Ureter (tissue), 1 donor: ENCODE measurements at places on chromosomes 16 and 17. TPM values are rescaled to one million over a fixed set of nuclear protein-coding genes. Genes with fewer than 3 reads are reported as not detected.

DNA sequence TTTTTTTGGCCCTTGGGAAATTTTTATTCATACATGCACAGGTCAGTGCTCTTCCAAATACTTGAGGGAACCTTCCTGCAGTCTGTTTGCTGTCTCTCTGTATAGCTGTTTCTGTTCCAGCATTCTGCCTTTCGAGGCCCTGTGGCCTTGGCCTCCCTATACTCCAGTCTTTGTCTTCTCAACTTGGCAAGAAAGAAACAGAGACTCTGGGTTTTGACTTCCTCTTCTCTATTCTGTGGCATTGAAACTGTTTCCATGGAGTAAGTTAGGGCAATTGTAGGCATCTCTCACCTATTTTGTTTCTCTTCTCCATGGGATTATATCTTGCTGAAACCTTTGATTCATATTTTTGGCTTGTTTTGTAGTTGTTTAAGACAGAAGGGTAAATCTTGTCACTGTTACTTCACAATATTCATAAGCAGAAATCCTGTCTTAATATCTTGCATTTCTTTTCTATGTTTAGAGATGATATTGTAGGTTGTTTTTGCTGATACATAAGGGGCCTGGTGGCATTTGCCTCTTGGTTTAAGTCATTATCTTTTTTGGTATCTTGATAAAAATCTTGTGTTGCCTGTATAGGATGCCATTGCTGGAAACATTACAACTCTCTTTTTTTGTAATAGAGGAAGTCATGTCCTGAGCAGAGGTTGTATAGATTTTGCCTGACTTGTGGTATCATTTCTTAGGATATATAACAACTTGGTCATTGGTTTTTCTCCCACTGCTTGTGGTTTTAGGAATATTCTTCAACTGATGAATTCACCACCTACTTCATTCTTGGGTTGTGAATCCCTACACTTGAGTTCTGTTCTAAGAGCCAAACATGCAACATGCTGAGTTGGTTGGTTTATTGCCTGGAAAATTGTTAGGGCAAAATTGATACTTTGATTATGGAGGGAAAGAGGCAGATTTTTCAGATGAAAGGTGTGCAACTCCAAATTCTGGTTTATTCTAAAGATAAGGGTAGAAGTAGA is 168.6 kb downstream of the FTO start:
- DNase-seq, result no peak

DNA sequence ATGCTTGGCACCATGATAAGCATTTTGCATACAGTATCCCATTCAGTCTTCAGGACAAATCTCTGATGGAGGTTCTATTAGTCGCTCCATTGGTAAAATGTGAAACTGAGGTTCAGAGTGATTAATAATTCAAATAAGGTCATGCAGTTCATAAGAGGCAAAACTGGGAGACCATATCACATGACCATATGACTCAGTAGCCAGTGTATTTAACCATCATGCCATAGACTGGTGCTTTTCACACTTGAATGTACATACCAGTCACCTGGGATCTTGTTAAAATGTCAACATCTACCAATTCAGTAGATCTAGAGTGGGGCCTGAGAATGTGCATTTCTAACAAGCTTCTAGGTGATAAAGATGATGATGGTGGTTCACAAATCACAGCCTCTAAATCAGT is 4.3 kb downstream of the ACSM3 start:
- DNase-seq, result no peak

- DNase-seq, result peak; percentile 89
Measured at GRCh38 chr17:45132572-45133463, 503 bp upstream of the PLCD3 start.

DNA sequence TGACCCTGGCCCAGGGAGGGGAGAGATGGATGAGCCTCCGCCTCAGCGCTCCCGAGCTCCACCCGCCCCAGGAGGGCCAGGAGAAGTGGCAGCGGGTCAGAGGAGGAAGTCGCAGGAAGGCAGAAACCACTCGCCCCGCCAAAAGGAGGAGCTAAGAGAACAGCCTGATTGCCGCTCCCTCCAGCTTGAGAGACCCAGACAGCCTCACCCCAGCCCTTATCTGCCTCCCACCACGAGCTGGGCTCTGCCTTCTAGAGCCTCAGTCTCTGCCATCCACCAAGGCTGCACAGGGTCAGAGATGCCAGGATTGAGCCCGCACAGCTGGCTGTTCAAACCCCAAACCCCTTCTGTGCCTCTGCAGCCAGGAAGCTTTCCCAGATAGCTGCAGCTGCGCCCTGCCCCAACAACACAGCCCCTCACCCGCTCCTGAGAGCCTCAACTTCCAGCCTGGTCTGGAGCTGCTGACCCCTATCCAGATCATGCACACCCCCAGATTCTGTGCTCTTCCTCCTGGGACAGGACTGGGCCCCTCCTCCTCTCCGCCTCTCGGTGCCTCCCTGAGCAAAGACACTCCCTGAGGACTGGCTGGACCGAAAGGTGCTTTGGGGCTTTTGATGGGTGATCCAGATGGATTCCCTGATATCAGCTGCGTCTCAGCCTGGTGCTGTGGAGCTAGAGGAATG is 1.0 kb upstream of the ATP2A3 start:
- peak; percentile 82 for DNase-seq

DNA sequence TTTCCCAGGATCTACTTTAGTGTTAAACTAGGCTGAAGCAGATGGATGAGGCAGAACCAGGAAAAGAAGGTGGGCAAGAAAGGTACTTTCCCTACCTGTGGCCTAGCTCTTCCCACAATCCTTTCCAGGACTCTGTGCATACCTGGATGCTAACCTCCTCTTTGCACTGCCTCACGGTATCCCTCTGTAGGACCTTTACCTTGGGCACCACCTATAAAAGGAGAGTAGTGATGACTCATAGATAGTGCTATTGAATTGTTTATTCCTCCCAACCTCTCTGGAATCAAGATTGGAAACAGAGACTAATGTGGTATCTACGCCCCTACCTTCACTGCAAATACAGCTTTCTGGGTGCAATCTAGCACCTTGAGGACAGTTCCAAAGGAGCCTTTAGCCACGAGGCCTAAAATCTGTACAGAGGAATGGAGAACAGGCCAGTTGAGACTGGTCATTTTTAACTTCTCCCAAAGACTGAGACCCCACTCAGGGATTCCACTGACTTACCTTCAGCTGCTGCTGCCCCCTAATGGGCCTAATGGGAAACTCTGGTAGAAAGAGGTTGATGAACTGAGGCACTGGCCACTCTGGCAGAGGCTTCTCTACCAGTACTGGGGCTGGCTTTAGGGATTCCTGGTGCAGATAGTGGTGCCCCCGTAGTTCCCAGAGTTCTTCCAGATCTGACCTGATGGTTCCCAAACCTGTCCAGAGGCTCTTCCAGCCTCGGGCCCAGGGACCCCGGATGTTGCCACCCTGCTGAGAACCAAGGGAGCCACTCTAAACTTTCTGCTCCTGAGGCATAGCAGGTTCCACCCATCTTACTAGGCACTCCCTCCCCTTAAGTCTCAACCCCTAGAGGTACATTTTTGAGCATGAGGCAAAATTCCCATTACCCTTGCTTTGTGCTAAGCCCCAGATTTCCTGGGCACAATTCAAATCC is 781 bp downstream of the RSKR start:
- DNase-seq, result no peak

DNA sequence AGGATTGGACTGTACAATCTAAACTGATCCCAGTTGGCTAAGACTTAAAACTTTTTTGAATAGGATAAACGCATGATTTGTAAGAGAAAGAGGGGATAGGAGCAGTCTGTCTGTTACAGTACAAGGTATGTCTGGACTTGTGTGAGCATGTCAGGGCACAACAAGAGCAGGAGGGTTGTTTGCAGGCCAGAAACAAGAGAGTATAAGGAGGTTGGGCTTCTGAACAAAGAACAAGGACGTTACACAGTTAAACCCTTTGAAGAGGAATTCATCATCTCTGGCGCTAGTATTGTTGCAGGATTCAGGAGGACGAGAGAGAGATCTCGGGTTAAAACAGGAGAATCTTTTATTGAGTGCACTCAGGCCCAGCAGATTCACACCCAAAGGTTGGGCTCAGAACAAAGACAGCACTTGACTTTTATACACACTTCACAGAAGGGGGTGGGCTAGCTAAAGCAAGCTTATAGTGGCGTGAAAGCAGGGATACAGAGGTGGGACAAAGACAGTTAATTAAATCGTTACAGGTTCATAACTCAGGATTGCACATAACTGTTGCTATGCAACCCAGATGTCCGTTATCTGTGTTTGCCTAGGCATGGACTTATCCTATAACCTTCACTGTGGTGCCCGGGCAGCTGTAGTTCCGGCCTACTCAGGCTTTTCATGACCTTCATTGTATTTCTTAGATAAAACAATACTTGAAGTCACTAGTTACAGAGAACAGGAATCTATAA is 34.3 kb downstream of the SEC14L1 start:
- no peak for DNase-seq

- no peak for DNase-seq
Measured at GRCh38 chr17:305090-305976, 47.3 kb downstream of the RPH3AL start.

DNA sequence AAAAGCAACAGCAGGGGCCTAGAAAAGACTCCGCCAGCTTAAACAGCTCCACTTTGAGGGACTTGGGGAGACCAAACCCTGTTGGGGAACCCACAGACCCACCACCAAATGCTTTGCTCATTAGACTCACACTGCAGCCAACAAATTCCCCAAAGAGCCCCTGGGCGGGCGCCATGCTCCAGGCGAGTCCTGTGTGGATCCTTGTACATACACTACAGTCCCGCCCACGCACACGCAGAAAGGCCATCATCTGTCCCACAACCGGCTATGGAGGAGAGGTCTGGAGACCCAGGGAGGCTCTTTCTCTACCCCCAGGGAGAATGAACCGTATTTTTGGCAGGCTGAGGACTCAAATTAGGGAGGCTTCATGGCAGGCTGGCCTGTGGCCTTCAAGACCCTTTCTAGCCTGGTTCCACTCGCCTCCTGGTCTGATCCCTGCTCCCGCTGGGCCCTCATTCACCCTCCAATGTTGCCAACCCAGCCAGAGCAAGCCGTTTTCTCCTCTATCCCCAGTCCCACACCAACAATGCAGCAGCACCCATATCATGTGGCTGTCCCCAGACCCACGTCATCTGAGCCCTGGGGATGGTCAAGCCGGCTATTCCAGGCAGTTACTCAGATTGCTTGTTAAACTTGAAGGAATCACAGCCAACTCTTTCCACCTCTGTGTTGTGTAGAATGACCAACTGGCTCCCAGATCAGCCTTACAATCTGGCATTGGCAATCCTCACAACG is 27.2 kb downstream of the ZNF423 start:
- DNase-seq, result no peak

DNA sequence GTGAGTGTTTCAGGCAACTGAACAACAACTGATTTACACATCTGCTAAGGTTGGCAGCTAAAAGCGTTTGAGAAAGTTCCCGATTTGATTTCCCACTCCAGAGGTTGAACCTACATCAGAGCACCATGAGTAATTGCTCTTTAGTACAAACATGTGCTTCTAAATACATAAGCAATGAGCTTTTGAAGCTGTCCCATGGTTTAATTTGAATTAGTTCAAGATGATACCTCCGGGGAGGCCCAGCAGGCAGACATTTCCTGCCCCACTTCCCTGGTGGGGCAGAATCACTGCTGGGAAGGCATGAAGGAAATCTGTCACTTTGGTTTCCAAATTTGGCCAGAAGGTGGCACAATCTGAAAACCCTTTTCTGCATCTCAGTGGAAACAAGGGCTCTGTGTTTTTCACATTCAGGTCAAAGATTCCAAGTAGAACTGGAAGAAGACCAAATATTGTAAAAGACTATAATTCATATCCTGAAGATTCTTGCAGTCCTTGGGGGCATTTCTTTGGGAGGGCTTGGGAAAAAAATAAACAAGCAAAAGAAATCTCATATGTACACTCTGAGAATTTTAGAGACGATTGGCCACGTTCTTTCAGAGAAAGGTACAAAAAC is 176.2 kb upstream of the FAM20A start:
- no peak for DNase-seq

DNA sequence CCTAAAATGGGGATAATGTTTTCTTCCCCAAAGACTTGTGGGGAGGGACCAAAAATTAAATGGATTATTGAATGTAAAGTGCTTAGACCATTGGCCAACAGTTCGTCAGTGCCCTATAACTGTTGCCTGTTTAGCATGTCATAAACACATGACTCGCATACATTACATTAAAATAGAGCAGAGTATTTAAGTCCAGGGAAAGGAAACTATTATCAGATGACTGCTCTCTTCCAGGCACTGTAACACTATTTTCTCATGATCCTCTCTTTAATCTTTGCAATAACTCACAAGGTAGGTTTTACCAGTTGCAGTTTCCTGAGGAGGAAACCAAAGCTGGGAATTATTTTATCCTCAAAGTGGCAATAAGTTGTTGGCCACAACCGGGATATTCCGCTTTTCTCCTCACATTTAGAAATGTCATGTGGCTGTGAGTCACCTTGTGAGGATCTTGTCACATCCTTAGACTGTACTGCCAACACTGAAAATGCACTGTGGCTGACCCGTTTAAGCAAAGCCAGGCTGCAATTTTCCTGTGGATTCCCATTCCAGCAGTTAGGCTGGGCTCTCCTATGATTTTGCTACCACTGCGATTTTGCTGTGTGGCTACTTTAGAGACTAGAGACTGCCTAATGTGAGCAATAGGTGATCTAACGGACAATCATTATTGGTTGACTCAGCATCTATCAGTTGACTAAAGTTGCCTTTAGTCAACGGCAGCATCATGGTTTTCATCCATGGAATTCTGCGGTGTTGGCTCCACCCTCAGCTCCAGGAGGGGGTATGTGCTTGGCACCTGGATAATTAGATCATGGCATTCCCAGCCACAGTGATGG is 58.3 kb upstream of the DHX40 start:
- no peak for DNase-seq

DNA sequence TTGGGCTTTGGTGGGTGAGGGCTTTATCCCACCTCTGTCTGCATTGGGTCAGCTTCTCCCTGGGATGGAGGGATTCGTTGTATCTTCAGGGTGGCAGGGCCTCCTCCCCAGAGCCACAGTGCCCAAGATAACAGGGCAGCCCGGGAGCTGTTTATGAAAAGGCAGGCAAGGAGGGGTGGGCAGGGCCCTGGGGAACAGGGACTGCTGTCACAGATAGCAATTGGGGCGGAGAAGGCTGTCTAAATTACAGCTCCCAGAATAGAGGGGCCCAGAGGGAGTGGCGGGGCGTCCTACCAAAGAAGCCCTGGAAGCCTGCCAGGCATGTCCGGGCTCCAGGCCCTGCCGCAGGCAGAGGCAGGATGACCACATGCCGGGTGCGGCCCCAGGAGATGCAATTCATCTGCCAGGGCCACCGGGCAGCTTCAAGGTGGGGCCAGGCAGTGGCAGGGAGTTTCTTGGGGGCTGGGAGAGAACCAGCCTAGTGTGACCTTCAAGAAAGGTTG is 18.8 kb upstream of the PHOSPHO1 start:
- DNase-seq, result no peak

The IL34 gene
- 3.7 TPM for total RNA-seq

The CRYM gene
- 11.5 TPM for total RNA-seq

The NPIPA2 gene
- 4.2 TPM for total RNA-seq

The TVP23A gene
- total RNA-seq, result 3.3 TPM
